HT-29 (cell line): ENCODE measurements at places on chromosomes 2 and 18.

- DNase-seq, result peak; percentile 52
These were observed 71.7 kb downstream of the TPGS2 start for GRCh38 chr18:36757081-36757480.

- no peak for DNase-seq
These were observed 191.5 kb downstream of the SLC8A1 start for GRCh38 chr2:40260437-40260836.

GRCh38 chr2:230794497-230794896 is 70.2 kb upstream of the ITM2C start:
- DNase-seq, result no peak

- peak; percentile 55 for DNase-seq
These were observed 31.0 kb downstream of the CLIP4 start for GRCh38 chr2:29146197-29146596.

DNA sequence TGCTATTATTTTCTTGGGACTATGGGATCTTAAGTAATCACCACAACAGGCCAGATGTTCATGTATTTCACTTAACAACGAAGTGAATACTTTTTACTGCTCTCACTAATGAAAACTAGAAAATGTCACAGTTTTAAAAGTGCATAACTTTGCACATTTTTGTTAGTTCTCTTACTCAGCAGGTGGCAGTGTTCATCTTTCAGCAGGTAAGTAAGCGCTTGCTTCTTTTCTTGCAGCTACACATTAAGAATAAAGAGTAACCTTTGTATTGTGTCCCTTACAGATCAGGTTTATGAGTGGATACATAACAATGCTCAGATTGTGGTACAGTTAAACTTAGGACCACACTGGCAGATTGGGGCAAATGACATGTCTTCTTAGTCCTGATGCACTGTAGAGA is 61.0 kb downstream of the DAW1 start:
- peak; percentile 20 for DNase-seq

DNA sequence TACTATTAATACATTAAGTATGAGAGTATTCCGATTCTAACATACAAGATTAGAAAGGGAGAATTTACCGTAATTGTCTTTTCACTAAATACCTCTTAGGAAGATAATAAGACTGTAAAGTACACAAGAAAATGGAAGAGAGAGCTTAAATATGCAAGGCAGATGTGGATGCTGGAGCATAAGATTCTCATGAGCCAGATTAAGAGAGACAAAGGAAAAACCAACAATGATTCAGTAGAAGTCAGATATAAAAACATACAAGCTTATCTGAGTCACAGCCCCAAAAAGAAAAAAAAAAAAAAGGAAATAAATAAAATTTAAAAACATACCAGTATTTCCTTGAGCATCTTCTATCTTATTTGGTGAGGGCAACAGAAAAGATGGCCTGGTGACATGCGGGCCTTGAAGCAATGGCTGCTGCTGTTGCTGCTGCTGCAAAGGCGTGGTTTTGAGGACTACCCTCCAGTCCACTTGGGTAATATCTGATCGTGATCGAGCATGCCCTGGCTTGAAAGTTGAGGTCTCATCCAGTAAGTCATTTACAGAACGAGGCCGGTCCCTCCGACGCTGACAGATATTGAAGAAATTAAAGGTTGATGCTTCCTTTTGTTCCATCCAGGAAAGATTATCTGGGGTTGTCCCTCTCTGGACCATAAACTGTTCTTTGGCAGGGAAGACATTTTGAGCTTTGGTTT is 24.5 kb downstream of the PLEKHM3 start:
- DNase-seq, result no peak

- peak; percentile 90 for DNase-seq
These were observed at the start of gene PLEKHA3 for GRCh38 chr2:178480227-178481181. Gene PLEKHA3 (plus strand): TSS chr2:178480457. CDS start chr2:178480870, 413 bp downstream.

DNA sequence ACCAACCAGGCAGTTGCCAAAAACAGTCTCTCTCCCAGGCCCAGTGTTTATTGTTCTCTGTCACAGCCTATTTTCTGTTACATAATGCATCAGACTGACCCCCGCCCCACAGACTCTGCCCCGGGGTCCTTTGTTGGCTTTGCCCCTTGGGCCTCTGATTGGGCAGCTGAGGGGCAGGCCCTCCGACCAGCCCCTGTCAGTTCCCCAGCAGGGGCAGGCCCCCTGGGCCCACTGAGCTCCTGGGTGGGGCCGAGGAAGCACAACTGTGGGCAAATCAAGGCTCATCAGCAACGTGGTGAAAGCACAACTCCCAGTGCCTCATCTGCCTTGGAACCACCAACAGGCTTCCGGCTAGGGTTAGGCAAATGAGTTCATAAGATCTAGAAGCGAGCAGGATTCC is 160.1 kb upstream of the MYCN start:
- DNase-seq, result no peak

GRCh38 chr2:152613235-152613634 is 104.0 kb downstream of the PRPF40A start:
- no peak for DNase-seq

- no peak for DNase-seq
These were observed 41.9 kb downstream of the TANC1 start for GRCh38 chr2:159010340-159010739.

GRCh38 chr18:32548688-32549087 is 78.0 kb upstream of the GAREM1 start:
- DNase-seq, result no peak

DNA sequence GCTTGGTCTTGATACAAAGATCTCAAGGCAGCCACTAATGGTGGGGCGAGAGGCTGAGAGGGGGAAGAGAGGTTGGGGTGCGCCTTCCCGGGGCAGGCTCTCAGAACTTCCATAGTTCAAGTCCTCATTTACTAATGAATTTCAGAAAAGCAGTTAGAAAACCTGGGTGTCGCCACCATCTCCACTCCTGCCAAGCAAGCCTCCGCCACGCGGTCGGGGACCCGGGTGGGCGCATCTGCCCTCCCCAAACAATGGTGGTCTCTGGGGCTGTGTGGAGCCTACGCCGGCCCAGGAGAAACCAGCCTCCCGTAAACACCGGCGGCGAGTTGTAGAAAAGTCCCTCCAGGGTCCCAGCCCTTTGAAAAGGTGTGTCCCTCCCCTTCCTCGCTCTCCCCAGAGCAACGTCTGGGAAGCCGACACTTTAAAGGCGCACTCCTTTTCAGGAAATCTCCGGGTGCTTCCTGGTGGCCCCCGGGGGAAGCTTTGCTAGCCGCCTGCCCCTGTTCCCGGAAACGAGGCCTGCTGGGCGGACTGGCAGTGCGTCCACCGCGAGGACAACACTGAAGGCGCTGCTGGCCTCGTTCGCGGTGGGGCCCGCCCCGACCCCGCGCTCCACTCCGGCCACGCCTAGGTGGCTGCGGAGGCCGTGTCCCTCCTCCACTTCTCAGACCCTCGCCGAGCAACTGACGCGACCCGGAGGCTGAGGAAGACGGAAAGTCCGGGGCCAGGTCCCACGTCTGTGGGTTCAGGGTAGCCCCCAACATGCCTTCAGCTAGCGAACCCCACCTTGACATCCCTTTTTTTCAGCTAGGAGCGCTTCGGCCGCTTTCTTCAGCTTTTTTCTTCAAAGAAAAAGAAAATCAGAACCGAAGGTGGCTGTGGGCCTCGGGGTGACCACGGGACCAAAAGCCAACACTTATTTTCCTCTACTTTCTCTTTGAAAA is 16.8 kb downstream of the EVX2 start:
- DNase-seq, result no peak

GRCh38 chr2:76008001-76008702 is 297.4 kb upstream of the GCFC2 start:
- DNase-seq, result peak; percentile 37

GRCh38 chr18:59266459-59266858 is 6.8 kb downstream of the RAX start:
- DNase-seq, result no peak

DNA sequence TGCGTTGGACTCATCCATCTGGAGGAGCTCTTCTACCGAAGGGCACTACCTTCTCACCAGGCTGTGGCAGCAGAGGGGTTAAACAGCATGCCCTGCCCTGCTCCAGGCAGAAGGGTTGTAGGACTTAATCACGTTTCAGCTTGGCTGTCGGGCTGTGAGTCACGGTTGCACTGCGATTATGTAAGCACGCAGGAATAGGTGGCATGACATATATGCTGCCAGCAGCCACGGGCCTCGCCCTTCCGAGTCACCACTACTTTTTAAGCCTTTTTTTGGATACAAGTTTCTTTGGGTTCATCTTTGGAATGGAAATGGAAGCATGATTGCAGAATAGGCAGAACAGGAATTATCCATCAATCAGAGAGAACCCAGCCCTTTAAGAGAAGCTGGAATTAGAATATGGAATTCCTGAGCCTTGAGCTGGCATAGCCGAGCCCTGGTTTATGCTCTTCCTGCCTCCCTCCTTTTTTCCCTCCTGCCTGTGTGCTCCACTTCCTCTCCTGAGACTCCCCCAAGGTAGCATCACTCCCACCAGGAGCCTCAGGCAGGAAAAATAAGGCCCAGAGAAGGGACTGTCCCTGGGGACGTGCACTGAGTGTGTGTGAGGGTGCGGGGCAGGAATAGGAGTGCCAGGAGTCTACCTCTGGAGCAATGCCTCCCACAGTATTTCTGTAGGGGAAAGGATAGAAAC is 86.8 kb downstream of the SEMA4F start:
- DNase-seq, result peak; percentile 66

DNA sequence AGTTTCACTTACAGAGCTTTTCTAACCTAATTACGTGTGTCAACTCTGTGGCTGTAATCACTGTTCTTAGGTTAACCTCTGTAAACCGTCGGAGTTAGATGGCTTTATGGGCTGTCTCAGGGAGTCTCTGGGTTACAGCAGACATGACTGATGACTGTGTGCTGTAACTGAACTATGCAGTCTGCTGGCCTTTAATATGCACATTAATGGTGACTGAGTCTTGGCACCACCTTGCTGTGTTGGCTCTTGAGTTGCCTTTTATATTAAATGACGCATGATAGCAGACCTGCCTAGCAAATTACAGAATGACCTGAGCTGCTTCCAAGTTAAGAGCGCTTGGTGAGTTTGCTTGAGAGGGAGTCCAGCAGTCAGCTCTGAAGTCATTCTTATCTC is 90.1 kb downstream of the ACKR3 start:
- DNase-seq, result no peak
